H9 (cell line): ENCODE measurements at places on chromosomes 2 and 18. TPM values are rescaled to one million over a fixed set of nuclear protein-coding genes. Genes with fewer than 3 reads are reported as not detected.

ITPRID2 gene
- 9.0 and 12.0 TPM in 2 replicates for total RNA-seq

DNA sequence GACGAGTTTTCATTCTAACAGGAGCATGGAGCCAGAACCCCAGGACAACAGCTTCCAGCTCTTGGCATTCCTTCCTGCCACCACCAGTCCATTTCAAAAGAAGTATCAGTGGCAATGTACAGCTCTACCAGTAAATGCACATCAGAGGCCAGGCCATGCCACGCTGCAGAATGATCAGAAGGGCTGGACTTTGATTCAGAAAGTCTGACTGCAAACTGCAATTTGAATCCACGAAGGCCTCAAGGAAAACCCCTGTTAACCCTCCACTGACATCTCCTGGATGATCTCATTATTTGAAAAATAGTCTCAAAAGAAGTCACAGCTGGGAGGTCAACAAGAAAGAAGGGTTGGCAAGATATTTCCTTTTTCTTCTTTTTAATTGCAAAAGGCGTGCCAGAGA lies 119.2 kb downstream of the MYO5B start:
- no peak for DNase-seq

DNA sequence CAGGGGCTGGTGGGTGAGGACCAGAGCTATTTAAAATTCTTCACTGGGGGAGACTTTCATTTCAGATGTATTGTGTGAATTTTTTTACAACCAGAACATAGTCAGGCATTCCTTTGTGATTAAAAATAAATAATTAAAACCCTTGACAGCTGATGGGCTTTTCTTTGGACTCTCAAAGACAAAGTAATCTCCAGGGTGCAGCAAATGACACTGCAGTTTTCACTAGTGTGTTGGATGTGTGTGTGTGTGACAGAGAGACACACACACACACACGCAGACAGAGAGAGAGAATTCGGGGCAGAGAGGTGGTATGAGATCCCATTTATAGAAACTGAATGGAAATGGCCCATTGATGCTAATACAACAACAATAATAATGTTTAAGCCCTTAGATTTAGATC lies 10.3 kb upstream of the GALNT14 start:
- DNase-seq, result no peak

- no peak for DNase-seq
Measured at GRCh38 chr2:149100739-149101699, 62.5 kb downstream of the LYPD6B start.
